ENCODE measurements at places on chromosomes 7 and 10. TPM values are rescaled to one million over a fixed set of nuclear protein-coding genes. Genes with fewer than 3 reads are reported as not detected.

BTBD16 gene
- total RNA-seq: not detected

DNA sequence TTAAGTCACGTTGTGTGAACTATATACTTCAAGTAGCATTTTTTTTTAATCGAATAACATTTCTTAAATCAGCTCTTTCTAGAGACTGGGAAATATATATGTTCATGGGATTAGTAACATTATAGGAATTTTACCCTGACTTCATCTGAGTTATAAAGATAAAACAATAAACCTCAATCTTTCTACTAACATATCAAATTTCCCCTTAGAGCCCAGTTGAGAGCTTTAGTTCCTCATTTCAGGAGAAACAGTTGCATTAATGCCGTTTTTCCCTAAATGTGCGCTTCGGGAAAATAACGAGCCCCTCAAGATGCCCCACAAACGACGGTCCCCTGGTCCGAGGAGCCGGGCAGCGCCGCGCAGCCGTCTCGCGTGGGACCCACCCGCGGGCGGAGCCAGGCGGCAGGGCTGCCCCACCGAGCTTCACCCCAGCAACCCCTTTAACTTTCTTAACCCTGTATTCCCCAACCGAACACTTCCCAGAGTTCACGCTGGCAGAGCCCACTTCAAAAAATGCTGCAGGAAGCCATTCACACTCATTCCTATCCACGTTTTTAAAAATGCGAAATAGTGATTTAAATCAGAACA is 152.5 kb upstream of the YAE1 start:
- DNase-seq: no peak

DNA sequence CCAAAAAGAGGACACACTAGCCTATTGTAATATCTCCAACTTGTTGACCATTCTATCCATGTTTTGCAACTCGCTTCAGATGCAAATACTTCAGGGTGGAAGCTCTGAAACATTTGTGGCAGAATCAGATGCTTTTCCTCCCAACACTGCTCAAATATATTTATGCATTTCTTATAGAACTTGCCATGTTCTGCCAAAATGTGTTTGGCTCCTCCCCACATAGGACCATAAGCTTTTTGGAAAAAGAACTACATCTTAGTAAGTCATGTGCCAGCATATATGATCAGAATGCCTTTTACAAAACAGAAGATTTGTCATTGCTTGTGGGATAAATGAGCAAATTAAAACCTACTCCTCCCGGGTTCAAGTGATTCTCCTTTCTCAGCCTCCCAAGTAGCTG is 484.5 kb downstream of the TNS3 start:
- no peak for DNase-seq

DNA sequence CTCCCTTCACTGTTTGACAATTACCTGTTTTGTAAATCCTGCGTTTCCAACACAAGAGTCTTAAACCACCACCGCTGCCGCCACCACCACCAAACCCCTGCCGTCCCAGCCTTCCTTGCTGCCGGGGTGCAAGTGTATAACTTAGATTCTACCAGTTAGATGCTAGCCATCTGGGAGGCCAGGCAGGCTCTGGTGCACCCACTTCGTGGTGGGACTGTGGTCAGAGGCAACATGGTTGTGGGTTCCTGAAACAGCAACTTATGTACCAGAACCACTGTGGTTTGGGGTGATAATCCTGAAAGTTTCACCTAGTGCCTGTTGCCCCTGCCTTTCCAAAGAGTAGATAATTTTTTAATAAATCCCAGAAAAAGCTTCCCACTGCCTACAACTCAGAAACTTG is 510.5 kb downstream of the CCSER2 start:
- no peak for DNase-seq

GRCh38 chr7:11875635-11876034 is 43.6 kb upstream of the THSD7A start:
- no peak for DNase-seq

NUTM2B gene
- total RNA-seq: 1.6 TPM

- no peak for DNase-seq
Observed at GRCh38 chr10:33660329-33660728, 325.9 kb upstream of the NRP1 start.

SLC13A1 gene
- total RNA-seq: not detected

- peak; percentile 94 for DNase-seq
Observed at GRCh38 chr10:102673819-102674511, 29.7 kb downstream of the TRIM8 start.

PLXNA4 gene
- 0.27 TPM for total RNA-seq

DNA sequence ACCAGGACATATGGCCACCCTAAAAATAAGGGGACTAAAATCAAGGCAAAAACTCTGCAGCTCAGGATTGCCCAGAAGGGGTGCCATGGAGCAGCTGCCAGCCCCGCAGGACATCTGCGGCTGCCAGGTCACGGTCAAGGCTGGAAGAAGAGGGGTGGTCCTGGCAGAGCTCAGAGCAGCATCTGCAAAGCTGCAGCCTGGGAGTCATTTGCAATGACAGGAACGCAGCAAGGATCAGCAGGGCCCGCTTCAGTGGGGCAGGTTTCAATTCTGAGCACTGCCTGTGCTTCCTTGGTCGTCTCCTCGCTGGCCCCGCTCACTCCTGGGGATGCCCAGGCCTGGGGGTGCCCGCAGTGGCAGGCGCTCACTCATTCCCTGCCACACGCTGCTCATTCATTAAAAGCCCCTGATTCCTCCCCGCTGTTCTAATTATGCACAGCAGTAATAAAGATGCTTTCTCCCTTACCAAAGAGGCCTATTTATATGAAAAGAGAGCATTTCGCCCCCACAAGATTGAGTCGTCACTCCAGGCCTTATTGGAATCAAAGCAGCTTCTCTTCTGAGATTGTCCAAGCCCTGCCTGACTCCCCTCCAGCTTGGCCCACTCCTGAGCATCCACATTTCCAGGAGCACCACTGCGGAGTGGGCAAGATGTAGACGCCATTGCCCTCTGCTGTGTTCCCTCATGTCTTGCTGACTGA is 4.6 kb downstream of the HSPA12A start:
- no peak for DNase-seq

GRCh38 chr10:88901206-88901983 is 21.4 kb downstream of the STAMBPL1 start:
- DNase-seq: peak; percentile 43

DNA sequence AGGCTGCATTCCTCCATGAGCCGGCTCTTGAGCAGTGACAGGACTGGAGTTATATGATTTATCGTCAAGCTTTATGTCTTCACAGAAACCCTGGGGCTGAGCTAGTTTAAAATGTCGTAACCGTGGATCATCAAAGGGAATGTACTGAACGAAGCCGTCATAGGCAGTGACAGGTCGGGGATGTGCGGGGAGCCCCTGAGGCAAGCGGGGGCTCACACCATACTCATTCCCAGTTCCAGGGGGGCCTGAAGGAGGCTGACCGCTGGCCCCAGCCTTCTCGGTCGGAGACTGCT is 30.7 kb downstream of the JCAD start:
- no peak for DNase-seq

DNA sequence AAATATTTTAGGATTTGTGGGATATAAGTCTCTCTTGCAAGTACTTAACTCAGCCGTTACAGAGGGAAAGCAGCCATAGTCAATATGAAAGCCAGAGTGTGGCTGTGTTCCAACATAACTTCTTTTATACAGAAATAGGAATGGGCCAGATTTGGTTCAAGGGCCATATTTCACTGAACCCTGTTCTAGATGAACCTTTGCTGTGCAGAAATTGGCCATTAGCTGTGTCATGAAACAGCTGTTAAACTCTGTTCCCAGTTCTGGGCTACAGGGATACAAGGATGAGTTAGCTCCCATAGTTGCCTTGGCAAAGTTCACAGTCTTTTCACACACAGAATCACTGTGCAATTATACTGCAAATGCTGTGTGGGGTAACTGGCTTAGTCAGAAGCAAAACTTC is 213.9 kb upstream of the LRRN3 start:
- DNase-seq: no peak

ANXA11 gene
- total RNA-seq: 54.4 TPM

- no peak for DNase-seq
Observed at GRCh38 chr7:650339-651031, 76.0 kb upstream of the DNAAF5 start.

H2AZ2 gene
- total RNA-seq: 232 TPM

GARIN1A gene
- total RNA-seq: 0.27 TPM

- DNase-seq: no peak
Observed at GRCh38 chr7:46162609-46163008, 241.5 kb upstream of the IGFBP3 start.

TMEM176B gene
- total RNA-seq: 5.4 TPM

CTAGE8 gene
- total RNA-seq: 0.81 TPM

DNA sequence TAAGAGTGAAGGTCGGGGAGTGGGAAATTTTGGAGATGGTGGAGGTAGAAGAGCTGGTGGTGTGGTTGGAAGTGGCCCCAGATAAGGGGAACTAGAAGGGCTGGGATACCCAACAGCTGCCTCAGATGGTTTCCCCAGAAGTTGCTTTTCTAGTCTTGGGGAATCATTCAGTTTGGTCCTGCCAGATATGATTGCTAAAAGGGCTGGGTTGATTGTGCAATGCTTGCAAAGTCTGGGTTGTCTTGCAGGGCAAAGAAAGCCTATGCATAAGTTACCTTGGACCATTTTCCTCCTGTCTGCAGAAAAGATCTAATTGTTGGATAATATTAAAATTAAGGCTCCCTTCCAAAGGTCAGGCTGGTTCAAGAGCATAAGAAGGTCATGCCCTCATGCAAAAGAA is 213.8 kb upstream of the ZNF804B start:
- DNase-seq: no peak

WDR86 gene
- total RNA-seq: 1.1 TPM

DNA sequence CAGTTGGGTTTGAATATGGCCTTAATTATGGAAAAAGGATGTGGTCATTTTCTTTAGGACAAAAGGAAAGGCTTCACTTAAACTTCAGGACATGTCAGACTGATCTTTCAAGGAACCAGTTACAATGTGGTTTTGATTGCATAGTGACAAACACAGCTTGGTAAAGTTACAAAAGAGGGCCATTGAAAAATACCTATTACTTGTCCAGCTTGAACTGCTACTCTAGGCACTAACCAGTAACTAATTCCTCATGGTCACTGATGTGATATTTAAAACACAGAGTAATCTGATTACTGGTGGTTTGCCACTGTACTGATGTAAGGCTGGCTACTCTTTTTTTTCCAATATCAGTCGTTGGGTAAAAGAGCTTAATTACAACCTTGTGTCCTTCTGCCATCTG is 22.6 kb downstream of the TES start:
- no peak for DNase-seq

CTNNA3 gene
- total RNA-seq: under 0.01 TPM

ACTR3C gene
- 26.4 TPM for total RNA-seq

- no peak for DNase-seq
Observed at GRCh38 chr7:706721-707120, 19.8 kb upstream of the DNAAF5 start.

- no peak for DNase-seq
Observed at GRCh38 chr7:28068811-28069216, 111.8 kb downstream of the JAZF1 start.

EMX2 gene
- not detected for total RNA-seq

PRRT4 gene
- total RNA-seq: 0.27 TPM

HOGA1 gene
- not detected for total RNA-seq

CALML5 gene
- not detected for total RNA-seq

DNA sequence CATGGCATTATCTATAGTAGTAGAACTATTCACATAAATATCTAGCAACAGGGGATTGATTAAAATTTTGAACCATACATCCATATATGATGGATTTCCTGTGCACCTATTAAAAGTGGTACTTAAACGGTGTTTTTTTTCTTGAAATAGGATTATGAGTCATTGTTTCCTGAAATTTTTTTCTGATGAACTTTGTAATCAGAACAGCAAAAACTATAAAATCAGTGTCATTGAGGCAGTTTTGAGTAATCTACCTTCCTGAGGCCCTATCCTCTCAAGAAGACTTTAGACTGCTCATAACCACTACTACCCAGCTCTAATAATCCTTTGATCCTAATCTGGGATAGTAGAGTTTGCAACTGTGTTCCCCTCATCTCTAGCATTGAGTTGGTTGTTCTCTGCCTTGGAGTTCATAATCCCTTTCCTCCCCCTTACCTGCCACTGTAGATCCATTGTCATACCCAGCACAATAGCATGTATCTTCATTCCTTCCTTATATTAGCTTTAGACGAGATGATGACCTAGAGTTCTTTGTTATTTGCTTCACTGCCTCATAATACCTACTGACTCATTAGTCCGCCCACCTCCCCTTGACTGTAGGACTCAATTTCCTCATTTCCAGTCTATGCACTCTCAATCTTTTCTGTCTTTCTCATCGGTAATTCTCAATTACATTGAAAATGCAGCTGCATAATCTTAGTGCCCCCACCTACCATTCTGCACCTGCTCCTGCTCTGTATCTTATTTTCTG is 133.4 kb downstream of the LRRC4 start:
- DNase-seq: no peak

DNA sequence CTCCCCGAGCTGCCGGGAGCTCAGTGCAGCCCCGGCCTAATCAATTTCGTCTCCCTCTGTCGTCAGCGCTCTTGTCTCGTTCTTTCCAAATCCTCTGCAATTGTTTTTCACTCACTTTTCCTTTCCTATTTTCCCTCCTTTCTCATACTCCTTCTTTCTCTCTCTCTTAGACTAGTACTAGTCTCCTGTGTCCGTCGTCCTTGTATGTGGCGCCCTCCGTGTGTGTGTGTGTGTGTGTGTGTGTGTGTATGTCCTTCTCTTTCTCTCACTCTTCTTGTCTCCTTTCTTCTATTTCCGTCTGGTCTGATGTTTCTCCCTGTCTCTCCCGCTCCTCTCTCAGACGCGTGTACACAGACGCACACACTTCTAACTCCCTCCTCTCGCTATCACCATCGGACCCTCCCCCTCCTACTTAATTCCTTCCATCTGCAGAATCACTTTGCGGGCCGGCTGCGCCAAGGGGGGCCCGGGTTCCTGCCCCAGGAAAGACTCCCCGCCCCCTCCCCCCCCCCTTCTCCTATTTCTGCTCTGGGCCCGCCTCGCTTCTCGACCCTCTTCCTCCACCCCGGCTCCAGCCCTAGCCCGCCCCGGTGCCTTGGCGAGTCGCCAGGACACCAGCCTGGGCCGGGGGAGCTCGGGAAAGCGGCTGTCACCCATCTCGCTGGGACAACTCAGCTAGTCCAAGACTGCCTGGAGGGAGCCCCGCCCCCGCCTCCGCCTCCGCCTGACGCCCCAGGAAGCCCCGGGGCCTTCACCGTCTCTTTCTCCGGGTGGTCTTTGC is 743 bp upstream of the ZCCHC24 start:
- DNase-seq: no peak

DNA sequence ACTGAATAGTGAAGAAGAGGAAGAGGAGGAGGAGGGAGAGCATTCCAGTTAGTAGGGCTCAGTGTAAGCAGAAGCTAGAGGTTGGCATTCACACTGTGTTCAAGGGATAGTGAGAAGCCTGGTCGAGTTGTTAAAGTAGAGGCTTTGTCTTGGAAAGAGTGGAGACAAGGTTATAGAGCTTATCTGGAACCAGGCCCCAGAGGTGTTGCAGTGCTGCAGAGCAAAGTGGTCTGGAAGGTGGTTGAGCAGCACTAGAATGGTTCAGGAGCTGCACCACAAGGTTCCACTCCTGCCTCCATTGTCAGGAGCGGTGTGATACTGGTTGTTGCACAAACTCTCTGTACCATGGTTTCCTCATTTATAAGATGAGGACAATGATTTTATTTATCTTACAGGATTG is 8.8 kb upstream of the PCGF5 start:
- no peak for DNase-seq

NAT16 gene
- total RNA-seq: not detected

GRCh38 chr7:48426966-48427555 is 255.8 kb downstream of the ABCA13 start:
- no peak for DNase-seq

CCL24 gene
- not detected for total RNA-seq

WNT8B gene
- not detected for total RNA-seq
